GM03348 (cell line): ENCODE measurements at places on chromosomes 7 and 10.

DNA sequence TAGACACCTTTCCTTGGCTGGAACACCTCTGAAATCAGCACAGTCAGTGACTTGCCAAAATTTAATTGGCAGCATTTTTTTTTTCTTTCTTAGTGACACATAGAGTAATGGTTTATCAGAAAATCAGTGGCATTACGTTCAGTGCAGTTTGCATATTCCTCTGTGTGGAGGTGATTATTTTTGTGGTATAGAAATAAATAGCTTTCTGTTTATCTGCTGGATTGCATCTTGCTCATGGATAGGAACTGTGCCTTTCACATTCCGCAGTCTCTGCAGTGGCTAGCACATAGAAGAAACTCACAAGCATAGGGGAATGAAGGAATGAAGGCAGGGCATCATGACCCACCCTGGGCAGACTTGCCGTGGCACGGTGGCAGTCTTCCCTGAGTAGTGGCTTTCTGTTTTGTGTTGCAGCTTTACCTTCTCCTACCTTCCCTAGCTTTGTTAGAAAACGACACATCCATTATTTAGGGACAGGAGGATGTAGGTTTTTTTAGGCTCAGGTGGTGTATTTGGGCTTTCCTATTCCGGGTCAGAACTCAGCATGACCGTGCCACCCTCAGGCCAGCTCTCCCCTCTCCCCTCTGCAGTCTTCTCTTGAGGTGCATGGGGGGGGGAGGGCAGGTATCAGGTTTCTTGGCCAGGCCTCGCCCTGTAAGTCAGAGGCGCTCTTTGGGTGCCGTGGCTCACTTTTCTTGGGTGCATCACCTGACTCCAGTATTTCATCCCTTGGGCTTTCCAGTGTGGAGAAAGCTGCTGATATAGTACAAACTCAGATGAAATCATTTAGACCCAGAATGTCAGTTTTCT, 112.5 kb upstream of the GJD4 start:
- no peak for DNase-seq

DNA sequence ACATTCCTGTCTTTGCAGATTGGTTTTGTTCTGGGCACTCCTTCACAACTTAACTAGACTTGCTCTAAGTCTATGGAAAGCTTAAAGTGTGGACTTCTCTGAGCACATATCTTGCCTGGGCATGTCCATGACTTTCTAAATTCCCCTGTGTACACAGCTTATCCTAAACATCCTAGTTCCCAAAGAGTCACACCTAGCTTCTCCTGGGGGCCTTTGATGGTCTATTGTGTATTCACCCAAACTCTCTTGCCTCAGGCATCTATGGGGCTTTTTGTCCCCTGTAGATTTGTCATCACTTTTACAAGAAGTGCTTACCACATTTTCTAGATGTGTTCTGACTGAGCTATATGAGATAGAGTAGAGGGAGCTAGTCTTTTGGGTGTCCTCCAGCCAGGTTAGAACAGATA, 12.2 kb upstream of the ZNF488 start:
- no peak for DNase-seq

- DNase-seq: no peak
Measured at GRCh38 chr7:113004726-113005454, 81.7 kb downstream of the GPR85 start.

- DNase-seq: no peak
Measured at GRCh38 chr7:2138146-2138765, 94.5 kb downstream of the MAD1L1 start.

DNA sequence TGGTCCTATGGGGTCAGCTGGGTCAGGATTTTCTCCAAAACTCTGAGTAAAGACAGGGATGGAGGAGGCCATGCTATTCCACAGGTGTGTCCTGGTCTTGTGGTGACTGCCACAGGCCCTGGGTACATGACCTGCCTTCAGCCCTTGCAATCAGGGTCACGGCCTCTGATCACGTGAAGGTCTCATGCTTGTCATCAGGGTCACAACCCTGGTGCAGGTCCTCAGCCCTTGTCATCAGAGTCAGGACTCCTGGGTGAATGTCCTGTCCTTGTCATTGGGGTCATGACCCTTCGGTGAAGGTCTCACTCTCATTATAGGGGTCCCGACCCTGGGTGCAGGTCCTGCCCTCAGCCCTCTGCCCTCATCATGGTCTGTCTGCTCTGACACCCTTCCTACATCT, 21.9 kb upstream of the TBRG4 start:
- DNase-seq: no peak

GRCh38 chr10:130471486-130471885, 335.3 kb downstream of the GLRX3 start:
- no peak for DNase-seq

DNA sequence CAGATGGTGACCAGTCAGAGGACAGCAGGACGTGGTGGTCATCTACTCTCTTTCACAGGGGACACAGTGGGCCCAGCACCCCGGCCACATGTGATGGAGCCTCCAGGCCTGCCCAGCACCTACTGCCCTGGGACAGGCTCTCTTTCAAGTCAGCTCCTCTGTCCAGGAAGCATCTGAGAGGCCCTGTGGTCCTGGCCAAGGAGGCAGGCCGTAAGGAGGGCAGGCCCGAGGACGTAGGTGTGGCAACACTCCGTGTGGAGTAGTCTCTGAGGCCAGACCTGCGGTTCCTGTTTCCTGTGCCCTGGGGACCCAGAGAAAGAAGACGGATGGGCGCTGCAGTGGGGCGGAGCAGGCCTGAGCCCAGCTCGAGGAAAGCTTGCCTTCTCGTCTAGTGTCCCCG, 179.2 kb downstream of the EBF3 start:
- no peak for DNase-seq

DNA sequence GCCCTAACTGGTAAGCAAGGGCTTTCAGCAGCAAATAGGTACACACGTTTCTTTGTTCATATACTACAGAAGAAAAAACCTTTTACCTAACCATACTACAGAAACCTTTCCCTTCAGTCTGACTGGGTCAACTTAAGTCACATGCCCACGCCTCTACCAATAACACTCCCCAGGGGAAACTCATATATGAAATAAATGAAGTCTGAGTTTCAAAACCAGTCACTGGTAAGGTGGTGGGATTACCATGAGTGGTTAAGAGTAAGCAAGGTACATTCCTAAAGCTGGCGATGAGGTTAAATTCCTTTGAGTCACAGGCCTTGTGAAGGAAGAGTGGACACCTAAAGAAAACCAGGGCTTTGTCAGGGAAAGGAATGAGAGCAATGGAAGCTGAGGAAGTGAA, 21.4 kb upstream of the KIF20B start:
- DNase-seq: no peak

- DNase-seq: no peak
Measured at GRCh38 chr10:127300868-127301321, 104.5 kb upstream of the INSYN2A start.

- DNase-seq: no peak
Measured at GRCh38 chr10:1096287-1096889, 40.2 kb downstream of the WDR37 start.

DNA sequence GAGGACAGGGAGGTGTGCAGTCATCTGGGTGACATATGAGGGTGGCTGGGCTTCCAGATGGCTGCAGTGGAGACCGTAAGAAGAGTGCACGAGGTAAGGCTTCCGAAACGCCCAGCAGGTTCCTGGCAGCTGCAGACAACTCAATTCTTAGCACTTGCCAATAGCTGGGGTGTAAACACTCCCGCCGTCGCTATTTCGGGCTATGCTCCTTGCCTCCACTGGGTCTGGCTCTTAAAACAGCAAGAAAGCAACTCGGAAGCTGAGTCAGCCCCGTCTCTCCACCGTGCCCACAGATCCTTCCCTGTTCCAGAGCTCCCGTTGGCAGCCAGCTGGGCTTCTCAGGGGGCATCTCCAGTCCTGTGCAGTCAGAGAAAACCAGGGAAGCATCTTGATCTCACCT, 6.1 kb upstream of the PDGFA start:
- DNase-seq: no peak

GRCh38 chr10:103836861-103837260, 18.5 kb downstream of the SH3PXD2A start:
- no peak for DNase-seq

- DNase-seq: no peak
Measured at GRCh38 chr10:100085596-100085995, 3.9 kb upstream of the CPN1 start.

- DNase-seq: peak; percentile 63
Measured at GRCh38 chr10:61902445-61903220, 1.1 kb downstream of the ARID5B start.

DNA sequence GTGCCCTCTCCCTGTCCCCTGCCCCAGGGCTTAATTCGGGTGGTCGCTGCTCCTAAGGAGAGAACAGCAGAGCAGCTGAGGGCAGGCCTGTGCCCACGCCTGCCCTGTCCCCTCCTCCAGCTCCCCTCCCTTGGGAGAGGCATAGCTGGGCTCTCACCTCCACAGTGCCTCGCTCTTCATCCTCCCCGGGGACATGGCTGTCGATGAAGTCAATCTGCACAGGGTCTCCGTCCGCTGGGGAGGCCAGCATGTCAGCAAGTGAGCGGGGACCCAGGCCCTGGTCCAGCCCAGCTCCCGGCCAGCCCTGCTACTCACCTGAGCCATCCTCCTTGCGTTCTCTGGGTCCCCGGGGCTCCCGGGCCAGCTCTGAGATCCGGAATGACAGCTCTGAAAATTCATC, 3.8 kb upstream of the SAP25 start:
- DNase-seq: no peak

DNA sequence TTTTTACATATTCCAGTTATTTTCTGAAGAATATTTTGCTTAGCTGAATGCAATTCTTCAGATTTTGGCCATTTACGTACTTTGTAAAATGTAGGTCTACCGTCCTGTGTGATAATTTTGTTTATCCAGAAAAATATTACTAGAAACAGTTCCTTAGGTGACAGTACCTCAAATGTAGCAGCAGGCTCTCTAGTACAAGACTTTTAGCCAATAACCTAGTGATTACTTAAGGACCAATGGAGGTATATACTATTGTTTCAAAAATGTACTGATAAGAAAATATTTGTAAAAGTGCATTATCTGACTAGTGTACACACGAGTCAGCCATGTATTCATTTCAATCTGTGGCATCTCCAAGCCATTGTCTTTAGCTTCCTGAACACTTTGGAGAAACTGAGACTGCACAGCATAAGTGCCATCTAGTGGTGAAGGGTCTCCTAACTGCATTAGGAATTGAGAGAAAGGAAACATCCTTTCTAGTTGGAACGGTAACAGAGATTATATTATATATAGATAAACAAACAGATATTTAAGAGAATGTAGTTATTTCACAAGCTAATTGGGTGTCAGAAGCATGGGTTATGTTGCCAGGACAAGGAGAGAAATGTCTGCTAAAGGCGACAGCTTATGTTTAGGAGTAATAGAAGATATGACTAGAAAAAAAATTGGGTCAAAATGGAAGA, 23.7 kb downstream of the RTKN2 start:
- peak; percentile 40 for DNase-seq

DNA sequence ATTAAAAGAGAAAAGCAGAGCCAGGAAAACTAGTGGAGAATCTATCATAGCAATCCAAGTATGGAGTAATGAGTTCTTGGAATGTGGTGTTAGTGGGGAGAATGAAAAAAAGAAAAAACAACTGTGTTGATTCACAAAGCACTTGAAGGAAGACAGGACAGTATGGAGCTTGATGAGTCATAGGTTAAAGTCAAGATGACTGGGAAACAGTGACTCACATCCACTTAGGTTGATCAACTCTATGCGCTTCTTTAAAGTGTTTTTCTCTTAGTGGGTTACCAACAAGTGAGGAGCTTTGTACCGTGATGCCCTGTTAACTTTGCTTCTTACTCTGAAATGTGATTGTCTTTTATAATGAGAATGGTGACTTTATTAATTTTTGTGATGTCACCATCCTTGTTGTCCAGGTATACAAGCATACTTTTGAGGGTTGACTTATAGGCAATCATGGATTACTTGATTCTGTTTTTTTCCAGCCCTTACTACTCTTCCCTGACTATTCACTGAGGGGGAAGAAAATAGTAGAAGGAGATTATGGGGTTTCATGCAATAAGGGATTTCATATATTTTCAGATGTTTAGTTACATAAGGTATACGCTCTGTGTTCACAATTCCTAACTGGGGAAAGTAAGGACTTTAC, 32.1 kb upstream of the MDFIC start:
- DNase-seq: peak; percentile 86

GRCh38 chr7:20197125-20197748, 19.9 kb downstream of the MACC1 start:
- no peak for DNase-seq

- peak; percentile 71 for DNase-seq
Measured at GRCh38 chr7:47570649-47571050, 11.3 kb downstream of the TNS3 start.

DNA sequence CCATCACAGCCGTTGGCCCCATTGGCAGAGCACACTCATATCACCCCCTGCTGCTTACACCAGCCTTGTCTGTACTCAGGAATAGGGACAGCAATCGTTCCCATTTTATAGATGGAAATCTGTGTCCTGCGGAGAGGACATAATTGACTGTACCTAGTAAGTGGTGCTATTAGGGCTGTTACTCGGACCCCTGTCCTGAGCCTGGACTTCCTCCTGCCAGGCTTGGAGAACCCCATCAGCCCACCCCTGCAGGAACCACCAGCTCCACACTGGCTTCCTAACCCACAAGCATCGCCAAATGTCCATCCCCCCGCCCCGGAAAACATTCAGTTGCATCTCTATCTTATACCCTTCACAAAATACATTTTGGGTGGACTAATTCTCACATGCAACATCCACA, 139.8 kb upstream of the RET start:
- no peak for DNase-seq

DNA sequence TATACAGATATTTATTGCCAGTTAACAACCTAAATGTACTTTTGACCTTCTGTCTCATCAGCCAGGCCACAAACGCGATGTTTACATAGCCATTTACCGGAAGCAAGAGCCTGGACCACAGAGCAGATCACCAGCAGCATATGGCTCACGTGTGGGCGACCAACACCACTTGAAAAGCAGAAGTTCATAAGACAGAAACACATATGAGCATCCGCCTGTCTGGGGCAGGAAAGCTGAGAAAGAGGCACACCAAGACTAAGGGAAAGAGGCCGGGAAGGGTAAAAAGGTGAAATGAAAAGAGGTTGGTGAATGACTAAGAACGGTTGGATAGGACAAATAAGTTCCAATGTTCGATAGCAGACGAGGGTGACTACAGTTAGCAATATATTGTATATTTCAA, 1.3 kb downstream of the ABCB1 start:
- no peak for DNase-seq

DNA sequence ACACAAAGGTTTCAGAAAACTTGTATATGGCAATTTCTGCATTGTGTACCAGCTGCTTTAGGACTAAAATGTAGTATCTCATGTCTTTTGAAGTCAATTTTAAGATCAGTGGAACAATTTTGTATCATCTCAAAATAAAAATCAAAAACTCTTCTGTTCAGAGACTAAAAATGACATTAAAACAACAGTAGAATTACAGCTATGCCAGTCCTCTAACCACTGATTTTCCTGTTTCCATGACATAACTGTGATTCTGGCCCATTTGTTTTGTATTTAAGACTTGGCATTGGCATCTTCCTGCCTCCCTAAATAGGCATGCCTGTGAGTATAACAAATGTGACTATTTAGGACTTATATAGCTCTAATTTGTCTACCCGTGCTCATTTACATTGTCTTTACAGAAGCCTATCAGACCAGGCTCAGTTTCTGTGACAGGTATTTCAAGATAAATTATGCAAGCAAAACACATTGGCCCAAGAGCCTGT, 29.1 kb upstream of the VPS41 start:
- no peak for DNase-seq
